ENCODE measurements at places on chromosomes 11 and 22.

- DNase-seq: no peak
Observed at GRCh38 chr11:69051381-69052342, 2.9 kb downstream of the TPCN2 start.

- DNase-seq: no peak
Observed at GRCh38 chr22:36332623-36333332, 55.0 kb downstream of the MYH9 start.

GRCh38 chr11:97691061-97691460 lies 1301.2 kb downstream of the JRKL start:
- no peak for DNase-seq

DNA sequence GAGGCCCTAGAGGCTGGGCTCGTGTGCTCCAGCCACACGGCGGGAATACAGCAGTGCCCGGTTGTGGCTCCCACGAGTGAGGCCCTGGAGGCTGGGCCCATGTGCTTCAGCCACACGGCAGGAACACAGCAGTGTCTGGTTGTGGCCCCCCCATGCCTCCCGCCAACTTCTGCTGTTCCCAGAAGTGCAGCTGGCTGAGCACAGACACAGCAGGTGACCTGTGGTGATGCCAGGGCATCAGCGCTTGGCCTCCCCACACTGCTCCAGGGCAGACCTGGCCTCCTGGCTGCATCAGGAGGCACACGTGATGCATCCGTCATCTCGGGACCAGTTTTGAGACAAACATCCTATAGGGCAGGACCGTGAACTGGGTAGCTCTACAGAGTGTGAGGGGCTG lies 110.3 kb downstream of the KCNQ1OT1 start:
- DNase-seq: no peak

GRCh38 chr11:73528483-73529203 lies 69.3 kb downstream of the FAM168A start:
- DNase-seq: no peak

- DNase-seq: no peak
Observed at GRCh38 chr22:47000256-47000655, 237.8 kb downstream of the TBC1D22A start.

GRCh38 chr22:35205961-35206360 lies 51.3 kb upstream of the HMGXB4 start:
- DNase-seq: no peak

- no peak for DNase-seq
Observed at GRCh38 chr11:45652781-45653180, 12.6 kb downstream of the CHST1 start.

DNA sequence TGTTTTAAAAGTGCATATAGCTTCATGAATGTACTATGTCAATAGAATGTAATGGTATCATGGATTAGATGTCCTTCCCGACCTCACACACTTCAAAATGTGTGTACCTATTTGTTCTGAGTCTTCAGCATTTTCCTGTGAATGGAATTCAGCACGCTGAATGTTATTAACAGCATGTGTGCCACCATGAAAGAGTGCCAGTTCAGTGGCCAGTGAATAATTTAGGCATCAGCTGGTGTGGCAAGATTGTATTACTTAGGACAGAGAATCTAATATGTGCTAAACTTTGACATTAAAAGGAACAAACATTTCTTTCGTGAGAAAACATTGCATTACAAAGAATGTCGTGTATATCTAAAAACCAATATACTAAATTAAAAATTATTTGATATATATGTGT lies 46.4 kb downstream of the HIPK3 start:
- DNase-seq: no peak

GRCh38 chr11:68010090-68011041 lies at the start of gene ALDH3B1:
TSS of gene ALDH3B1 (plus strand) at chr11:68010327. CDS start at chr11:68015298, 4,971 bp downstream.
- no peak for DNase-seq
